Stimulated activated CD8-positive, alpha-beta memory T cell treated with anti-CD3 and anti-CD28 coated beads, Interleukin-15, amount 100 ng/mL, for 1 hour (primary cell): ENCODE measurements at places on chromosomes 2 and 18.

DNA sequence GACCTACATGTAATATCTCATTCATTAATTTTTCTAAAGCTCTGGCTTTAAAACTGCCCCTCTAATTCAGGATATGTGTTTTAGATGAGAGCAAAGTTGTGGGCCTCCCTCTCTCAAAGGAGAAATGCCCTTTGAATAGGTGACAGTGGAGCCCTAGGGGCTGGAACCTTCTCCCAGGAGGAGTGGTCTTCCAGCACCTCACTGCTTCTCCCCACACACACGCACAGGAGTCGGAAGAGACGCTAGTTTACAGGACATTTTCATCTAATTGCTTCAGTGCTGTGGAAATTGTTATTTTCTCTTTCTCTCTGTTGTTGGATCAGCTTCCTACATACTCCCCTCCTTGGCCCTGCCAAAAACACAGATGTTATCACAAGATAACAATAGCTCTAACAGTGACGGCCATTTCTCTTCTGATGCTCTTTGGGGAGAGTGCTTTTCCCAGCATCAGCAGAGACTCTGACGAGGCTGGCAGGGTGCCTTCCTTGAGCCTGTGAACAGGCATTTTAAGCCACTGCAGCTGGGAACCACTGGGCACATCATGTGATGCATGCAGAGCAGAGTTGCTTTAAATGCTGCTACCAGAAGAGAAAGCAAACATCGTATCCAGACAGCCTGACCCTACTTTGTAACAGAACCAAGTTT is 209.4 kb upstream of the SP5 start:
- DNase-seq = no peak

DNA sequence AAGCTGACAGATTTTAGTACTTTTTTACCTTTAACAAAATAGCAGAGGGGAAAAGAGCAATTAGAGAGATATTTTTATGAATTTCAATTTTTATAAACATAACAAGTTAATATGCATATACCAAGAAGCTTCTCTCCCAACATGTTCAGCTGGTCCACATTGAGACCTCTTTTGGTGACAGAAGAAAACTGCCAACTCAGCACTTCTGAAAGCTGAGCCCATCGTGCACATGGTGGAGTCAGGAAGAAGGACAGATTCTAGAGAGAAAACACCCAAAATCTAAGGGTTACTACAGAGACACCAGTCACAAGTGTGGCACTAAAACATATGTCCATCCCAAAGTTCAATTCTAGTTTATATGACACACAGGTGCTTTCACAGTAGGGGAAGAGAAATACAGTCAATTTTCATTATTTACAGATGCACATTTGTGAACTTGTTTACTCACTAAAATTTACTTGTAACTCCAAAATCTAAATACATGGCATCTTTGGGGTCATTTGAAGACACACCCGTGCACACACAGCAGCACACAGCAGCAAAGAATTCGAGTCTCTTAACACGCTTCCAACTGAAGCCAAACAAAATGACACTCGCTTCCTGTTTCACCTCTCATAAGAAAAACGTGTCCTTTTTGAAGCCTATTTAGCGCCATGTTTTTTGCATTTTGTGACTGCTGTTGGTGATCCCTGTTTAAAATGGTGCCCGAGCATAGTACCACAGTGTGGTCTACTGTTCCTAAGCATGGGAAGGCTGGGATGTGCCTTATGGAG is 31.5 kb downstream of the STAT1 start:
- DNase-seq = no peak

DNA sequence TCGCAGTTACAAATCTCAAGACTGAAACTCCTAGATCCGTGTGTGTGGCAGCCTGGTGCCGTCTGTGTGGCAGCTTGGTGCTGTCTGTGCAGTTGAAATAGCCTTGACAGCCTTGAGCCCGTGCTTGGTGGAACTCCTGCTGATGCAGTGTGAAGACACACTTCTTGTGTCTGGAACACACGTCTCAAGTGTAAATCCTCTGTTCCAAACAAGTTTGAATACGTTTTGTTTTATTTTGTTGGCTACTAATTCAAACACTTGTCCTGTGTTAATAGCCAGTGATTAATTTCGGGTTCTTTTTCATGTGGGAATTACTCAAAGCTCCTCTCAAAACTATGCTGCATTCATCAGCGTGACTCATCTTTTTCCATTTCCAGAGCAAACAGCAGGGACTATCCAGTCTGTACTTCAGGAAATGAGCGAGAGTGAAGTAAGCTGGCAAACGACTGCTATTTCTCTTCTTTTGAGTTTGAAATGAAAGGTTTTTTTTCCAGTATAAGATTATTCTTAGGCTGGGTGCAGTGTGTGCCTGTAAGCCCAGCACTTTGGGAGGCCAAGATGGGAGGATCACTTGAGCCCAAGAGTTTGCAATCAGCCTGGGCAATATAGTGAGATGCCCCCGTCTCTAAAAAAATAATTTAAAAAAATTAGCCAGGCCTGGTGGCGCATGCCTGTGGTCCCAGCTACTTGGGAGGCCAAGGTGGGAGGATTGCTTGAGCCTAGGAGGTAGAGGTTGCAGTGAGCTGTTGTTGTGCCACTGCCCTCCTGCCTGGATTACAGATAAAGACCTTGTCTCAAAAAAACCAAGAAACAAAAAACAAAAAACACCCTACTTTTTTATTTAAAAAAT is 152.9 kb downstream of the SPP2 start:
- no peak for DNase-seq

- DNase-seq = no peak
These were observed 10.6 kb upstream of the CEP68 start for GRCh38 chr2:65045651-65046050.

DNA sequence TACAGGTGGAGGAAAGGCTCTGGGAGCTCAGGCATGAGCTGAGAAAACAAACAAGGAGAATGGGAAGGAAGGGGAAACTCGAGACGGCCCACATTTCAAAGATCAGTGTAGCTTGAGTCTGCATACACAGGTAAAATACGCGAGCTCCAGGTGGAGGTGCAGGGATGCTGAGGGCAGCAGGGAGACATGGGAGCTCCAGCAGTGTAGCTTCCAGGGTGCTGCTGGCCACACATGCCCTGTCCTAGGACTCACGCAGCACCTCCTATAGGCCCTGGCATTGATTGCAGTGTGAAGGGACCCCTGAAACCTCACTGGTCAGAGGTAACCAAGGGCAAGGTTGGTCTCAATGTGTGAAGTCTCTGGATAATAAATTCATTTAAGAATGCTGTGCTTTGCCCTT is 362.8 kb upstream of the HS6ST1 start:
- no peak for DNase-seq

DNA sequence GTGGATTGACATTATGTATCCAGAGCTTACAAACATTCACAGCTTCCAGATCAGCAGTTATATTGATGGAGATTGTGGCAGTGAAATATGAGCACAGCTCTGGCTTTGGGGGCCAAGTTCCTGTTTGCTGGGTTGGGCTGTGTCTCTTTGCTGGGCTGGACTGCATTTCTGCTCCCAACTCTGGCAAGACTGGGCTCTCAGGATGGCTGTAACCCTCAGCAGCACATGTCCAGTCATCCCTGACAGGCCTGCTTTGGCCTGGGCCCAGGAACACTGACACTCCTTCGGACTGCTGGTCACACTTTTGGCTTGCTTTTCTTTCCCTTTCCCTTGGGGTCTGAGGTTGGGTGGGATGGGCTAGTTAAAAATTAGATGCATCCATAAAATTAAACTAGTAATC is 17.9 kb upstream of the VPS4B start:
- no peak for DNase-seq

- no peak for DNase-seq
These were observed 161.0 kb upstream of the ID2 start for GRCh38 chr2:8520791-8521344.

GRCh38 chr2:74181739-74182138 is 3.1 kb upstream of the MOB1A start:
- DNase-seq = no peak

DNA sequence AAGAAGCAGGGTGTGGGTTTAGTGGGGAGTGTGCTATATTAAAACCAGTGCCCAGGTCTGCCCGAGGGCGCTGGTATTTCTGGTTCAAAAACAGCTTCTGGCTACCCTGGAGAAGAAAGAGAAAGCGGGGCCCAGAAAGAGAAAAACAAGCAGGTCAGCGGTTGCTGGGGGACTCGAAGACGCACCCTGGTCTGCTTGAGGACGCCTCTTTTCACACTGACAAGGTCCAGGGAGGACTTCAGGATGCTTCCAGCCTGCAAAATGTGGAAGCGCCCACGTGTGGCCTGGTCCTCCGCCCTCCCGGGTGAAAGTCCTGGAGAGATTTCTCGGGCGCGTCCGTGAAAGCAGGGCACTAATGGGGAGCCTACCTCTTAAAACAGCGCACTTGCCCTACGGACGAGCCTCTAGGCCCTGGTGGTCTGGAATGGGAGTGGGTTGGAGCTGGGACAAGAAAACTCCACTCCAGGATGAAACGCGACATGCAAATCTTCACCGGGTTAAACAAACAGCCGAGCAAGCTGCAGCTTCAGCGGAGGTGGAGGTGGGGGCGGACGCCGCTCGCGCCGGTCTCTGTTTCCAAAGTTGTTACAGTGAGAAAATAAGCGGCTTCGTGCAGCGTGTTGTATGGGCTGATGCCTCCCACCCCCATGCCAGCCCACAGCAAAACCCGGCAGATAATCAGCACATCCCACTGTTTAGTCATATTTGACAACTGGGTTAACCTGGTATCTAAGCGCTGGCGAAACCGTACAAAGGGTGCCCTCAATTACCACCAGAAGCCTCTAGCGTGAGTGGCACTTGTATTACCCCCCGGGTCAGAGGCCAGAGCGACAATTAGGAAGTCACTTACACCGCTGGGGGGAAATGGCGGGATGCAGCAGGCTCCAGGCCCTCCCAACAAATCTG is 1.1 kb upstream of the SP9 start:
- DNase-seq = no peak

GRCh38 chr2:197128126-197128525 is 182.5 kb downstream of the ANKRD44 start:
- DNase-seq = no peak

- no peak for DNase-seq
These were observed 80.4 kb downstream of the LBH start for GRCh38 chr2:30311711-30312110.

DNA sequence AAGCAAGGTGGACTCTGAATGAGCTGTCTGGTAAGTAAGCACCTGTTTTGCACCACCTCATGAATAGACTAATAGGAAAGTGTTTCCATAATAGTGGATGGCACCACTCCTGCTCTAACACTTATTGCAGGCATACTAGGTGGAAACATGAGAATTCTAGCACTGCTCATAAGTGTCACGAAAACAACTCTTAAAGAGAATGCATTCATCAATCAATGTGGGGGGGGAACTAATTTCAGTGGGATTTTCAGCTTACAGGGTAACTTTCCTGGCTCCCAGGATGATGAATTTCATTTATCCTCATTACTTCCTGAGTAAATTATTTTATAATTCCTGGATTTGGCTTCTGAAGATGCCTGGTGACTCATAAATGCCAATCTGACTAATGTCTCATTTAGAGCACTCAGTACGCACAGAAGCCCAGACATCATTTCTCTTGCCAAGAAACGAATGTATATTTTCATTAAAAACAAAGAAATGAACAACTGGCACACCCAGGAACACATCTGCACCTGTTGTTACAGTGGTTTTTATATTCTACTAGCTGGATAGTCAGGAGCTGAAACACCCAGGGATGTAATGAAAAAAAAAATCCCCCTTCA is 129.6 kb downstream of the PID1 start:
- DNase-seq = no peak

- no peak for DNase-seq
These were observed 467.7 kb downstream of the EPHA4 start for GRCh38 chr2:221104361-221104811.

DNA sequence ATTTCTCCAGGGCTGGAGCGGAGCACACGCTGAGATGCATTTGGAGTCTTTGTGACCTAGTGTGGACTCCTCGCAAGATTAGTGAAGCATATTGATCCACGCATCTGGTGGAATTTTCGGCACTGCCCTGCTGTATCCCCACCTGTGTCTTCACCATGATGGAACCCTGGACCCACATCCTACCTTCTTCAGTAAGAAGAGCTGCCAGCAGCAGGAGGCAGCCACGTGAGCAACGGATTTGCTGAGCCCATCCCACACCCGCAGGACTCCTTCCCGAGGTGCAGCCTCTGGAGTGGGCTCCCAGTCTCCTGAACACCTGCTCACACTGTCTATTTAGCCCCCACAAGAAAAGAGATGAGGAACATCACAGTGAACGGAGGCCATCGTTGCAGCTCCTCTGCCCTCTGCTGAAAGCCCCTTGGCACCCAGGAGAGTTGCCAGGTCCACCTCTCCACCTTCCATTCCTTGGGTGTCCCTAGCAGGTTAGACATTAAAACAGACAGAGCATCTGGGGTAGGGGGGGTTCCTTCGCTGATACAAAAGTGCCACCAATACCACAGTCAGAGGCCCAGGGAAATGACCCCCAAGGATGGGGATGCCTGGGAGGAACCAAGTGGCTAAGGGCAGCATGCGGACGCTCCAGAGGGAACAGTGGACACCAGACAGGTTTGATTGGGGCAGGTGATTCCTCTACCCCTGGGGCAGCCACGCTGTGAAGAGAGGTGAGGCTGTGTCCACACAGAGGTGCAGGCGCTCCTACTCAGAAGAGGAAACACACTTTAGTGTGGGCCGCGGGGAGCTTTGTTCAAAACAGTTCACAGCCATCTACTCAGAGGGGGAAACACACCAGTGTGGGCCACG is 302.8 kb upstream of the SALL3 start:
- no peak for DNase-seq

- DNase-seq = no peak
These were observed 29.1 kb downstream of the DYM start for GRCh38 chr18:49431165-49431962.

DNA sequence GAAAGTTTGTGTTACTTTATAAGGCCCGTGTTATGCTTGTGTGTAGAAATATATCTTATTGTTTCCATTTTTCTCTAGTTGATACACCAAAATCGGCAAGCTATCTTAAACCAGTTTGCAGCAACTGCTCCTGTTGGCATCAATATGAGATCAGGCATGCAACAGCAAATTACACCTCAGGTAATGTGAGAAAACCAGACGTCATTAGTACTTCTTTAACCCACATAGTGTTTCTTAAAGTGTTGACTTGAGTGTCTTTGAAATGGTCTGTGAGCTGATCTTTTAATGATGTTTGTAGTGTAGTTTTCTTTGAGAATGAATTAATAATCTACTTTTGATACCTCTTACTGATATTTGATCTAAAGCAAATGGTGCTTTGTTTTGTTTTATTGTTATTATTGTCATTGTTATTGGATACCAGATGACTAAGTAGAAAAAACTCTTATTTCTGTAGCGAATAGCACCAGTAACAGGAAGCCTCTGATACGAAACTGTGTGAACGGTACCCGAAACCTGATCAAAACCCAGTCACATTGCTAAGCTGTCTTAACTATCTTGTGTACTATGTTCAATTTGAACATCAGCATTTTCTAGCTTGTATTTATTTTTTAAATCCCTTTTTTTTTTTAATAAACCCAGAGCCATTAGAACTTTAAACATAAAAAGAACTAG is 53.7 kb downstream of the PTRHD1 start:
- DNase-seq = no peak

- no peak for DNase-seq
These were observed 793 bp downstream of the NR4A2 start for GRCh38 chr2:156331572-156332283.
